ENCODE measurements at places on chromosomes 5 and 9.

DNA sequence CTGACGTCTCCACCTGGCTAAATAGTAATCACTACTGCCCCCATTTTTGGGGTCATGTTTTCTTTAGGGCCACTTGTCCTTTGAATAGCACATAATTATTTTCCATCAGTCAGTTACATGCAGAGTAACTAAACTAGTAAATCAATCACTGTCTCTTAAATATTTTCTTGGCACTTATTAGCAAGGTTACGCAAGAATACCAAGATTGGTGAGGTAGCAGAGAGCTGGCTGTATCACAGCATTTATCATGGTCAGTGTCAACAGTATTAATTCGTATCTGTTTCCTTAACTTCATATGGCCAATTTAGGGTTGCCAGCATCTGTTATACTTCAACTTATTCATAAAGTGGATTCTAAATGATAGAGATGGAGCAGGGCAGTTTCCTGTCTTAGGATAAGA is 346.8 kb upstream of the FAM174A start:
- DNase-seq: peak; percentile 2

DNA sequence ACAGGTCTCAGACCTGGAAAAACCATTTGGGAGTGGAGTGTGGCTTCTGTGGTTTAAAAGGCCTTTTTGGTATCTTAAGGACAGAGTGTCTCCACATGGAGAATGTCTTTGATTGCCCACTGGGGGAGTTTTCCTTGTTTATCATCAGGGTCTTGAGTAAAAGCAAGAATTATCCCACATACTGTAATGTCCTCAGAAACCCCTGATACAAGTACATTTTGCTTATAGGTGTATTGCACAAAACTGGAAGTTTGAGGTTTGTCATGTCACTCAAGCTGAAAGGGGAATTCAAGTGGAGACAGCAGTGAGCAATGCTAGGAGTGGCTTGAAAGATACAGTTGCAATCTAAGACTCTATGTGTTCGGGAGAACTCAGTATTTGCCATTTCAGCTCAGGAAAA is 62.7 kb upstream of the GRAMD2B start:
- DNase-seq: peak; percentile 48

- peak; percentile 52 for DNase-seq
Observed at GRCh38 chr9:112555844-112556482, 69.3 kb downstream of the KIAA1958 start.

- no peak for DNase-seq
Observed at GRCh38 chr5:139641116-139642080, 6.8 kb upstream of the CXXC5 start.

DNA sequence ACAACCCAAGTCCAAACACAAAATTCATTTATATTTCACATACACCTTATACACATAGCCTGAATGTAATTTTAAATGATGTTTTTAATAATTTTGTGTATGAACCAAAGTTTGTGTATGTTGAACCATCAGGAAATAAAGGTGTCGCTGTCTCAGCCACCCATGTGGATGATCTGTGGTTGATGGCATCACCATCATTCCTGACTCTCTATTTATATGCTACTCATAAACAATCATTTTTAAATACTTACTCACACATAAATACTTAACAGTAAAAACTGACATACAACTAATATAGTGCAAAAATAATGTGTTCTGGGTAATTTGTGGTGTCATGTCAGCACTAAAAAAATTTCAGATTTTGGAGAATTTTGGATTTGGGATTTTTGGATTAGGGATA is 38.4 kb downstream of the SMC5 start:
- peak; percentile 17 for DNase-seq

Measured in kidney tubule cell (primary cell).